ENCODE measurements at places on chromosomes 12 and 14. TPM values are rescaled to one million over a fixed set of nuclear protein-coding genes. Genes with fewer than 3 reads are reported as not detected.

Gene CHGA
- total RNA-seq, result not detected

Gene GPR137C
- 0.55 TPM for total RNA-seq

Gene KRT8
- not detected for total RNA-seq

Gene BEGAIN
- total RNA-seq, result 3.7 TPM

Gene TFCP2
- 37.4 TPM for total RNA-seq

Gene NRIP2
- not detected for total RNA-seq

Gene SLCO1B3
- total RNA-seq, result not detected

Gene CFAP54
- total RNA-seq, result 0.40 TPM

Gene ANO6
- total RNA-seq, result 18.2 TPM

Gene TSHR
- not detected for total RNA-seq

Gene ITGB7
- 248 TPM for total RNA-seq

Gene SNRPF
- 49.8 TPM for total RNA-seq

Gene FLVCR2
- 5.0 TPM for total RNA-seq

Gene CIROP
- not detected for total RNA-seq

Gene SERPINA9
- total RNA-seq, result not detected

Gene GARIN6
- total RNA-seq, result not detected

Gene INSM2
- total RNA-seq, result not detected

Gene PZP
- not detected for total RNA-seq

Gene IL26
- total RNA-seq, result 1.2 TPM

Gene IRF9
- total RNA-seq, result 54.5 TPM

Gene BHLHE41
- not detected for total RNA-seq

Gene IQSEC3
- 1.8 TPM for total RNA-seq

Gene ZDHHC22
- total RNA-seq, result not detected

Gene LLPH
- 46.5 TPM for total RNA-seq

Gene TOGARAM1
- total RNA-seq, result 6.3 TPM

Gene PLEK2
- total RNA-seq, result 1.2 TPM
